Iris pigment epithelial cell (primary cell): ENCODE measurements at places on chromosomes 3 and 15.
A peak's percentile ranks its signal among the peaks of the same experiment; 100 is the strongest.

- DNase-seq = no peak
Measured at GRCh38 chr15:93823971-93824913, 407.1 kb upstream of the MCTP2 start.

DNA sequence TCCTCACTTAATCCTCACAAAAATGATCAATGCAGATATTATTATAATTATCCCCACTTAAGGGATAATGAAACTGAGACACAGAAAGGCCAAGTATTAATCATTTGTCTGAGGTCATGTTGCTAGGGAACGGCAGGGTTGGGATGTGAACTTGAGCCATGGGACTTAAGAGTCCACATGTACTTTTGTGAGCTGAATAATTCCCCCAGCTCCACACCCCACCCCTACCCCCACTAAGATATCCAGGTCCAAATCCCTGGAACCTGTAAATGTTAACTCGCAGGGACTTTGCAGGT, 290.5 kb upstream of the GADL1 start:
- DNase-seq = peak; percentile 62

GRCh38 chr3:52650439-52650838, 35.3 kb downstream of the PBRM1 start:
- DNase-seq = peak; percentile 25

DNA sequence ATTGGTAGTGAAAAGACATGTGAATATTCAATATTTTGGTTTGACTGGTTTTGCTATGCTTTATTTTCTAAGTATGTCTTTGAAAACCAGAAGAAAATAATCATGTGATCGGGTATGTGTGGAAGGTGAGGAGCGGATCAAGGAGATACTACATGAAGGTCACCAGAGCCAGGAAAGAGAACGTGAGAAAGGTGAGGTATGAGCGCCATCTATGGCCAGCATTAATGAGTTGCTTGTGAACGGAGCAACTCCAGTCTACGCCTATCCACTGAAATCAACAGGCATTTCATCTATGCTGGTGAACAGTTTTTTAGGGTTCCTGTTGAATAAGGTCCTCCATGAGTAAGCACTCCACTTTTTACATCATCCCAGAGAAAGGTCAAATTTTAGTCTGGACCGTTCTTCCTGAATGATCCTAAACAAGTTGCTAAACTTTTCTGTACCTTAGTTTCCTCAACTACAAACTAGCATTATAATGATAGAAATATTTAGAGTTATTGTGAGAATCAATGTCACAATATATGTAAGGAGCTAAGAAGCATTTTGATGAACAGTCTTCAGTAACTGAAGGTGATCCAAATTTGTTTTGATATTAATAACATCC, 1435.2 kb upstream of the CADM2 start:
- DNase-seq = peak; percentile 52

DNA sequence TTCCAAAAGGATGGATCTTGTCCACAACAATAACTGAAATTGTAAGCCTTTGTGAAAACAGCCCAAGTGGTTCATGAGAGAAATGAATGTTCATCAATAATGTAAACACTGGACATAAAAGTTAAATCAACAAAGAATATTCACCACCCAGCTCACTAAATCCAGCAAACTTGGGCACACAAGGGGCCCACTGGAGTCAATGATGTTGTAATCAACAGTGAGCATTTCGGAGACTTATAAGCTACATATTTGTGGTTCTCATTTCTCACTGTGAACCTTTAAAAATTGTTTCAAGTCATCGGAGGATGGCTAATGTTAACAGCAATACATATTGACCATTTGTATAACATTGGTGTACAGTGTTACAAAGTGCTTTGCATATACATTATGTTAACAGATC, 63.1 kb downstream of the VGLL4 start:
- peak; percentile 60 for DNase-seq

GRCh38 chr3:177211503-177212277, 14.4 kb upstream of the TBL1XR1 start:
- DNase-seq = peak; percentile 35

GRCh38 chr3:13474021-13474420, 6.1 kb upstream of the HDAC11 start:
- no peak for DNase-seq
